Bronchial epithelial cell (primary cell): ENCODE measurements at places on chromosomes 5 and 9.

DNA sequence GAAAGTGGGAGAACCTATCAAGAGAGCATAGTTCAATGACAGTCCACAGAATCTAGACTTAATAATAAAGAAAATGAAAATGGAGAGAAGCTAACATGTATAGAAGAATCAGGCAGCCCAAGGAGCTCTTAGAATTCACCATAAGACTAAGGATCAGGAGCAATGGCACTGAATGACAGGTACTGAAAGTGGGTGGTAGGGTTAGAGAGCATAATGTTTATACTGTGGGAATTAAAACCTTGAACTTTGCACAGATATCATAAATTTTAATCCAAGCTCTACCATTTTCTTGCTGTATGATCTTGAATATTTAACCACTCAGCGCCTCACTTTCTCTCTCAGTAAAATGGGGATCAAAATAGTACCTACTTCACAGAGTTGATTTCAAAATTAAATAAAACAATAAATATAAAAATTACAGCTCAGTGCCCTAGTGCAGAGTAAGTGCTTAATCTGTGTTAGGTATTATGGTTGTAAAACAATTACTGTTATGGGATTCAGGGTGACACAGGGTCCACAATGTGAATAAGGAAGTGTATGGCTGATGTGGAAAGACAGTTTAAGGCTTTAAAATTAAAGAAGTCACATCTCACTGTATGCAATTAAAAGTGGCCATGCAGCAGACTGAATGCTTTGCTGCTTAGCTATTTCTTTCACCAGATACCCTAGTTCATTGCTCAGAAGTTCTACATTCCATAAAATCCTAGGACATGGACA lies 319.8 kb downstream of the HINT1 start:
- DNase-seq = no peak

GRCh38 chr5:171705036-171705435 lies 80.6 kb upstream of the SMIM23 start:
- DNase-seq = no peak

GRCh38 chr9:18480662-18481093 lies 6.7 kb downstream of the ADAMTSL1 start:
- no peak for DNase-seq

- DNase-seq = no peak
These were observed 17.1 kb downstream of the DAP start for GRCh38 chr5:10743951-10744350.

DNA sequence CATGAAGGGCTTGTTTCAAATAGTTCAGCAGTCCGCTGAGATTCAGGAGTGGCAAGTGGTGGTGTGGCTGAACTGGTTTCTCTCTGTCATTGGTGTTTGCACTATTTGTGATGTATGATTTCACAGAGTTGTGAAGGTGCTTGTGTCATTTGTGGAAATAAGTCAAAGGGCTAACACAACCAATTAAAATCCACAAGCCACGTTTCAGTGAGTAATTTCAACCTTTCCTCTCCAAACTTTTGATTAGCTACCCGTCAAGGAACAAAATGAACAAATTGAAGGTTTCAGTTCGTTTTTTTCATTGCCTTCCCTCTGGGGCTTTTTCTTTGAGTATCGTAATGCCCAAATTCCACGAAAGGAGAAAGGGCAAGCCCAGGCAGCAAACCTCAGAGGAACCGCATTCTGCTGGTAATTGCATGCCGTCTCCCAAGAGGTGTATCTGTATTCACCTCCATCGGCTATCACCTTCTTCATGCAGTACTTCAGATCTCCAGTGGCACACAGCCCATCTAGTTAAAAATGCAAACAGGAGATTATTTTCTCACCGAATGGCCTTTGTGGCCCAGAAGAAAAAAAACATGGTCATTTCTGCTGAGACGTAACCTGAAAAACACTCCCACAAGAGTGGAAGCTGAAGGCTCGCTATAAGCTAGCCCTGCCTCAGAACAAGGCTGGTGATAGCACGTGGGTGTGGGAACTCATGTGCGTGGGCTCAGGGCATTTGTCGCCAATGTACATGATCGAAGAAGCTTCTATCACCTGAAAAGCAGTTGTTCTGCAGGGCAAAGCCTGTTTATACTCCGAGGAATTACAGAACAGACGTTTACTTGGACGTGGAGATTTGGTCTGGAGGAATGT lies 197.1 kb downstream of the NR3C1 start:
- peak; percentile 88 for DNase-seq

GRCh38 chr9:27367175-27367798 lies 70.3 kb upstream of the EQTN start:
- DNase-seq = no peak

- DNase-seq = no peak
These were observed 93.8 kb upstream of the EPB41L4A start for GRCh38 chr5:112512901-112513300.

- peak; percentile 89 for DNase-seq
These were observed 1172.9 kb downstream of the CDH12 start for GRCh38 chr5:21680196-21680595.

DNA sequence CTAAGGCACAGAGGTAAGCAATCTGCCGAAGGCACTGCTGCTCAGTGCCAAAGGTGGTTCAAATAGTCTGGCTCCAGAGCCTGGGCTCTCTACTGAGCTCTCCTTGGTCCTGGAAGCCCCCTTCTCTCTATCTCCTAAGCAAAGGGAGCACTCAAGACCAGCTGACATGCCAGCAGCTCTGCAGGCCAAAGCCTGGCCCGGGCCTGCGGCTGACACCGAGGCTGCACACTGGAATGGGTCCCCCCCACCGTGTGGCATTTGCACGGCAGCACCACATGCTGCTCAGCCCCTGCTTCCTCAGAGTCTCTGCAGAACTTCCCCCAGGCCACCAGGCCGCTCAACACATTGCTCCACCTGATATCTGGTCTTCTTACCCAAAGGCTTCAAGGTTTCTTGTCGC lies 57.8 kb upstream of the GOLPH3 start:
- no peak for DNase-seq

GRCh38 chr9:125527471-125528002 lies 179.5 kb downstream of the MAPKAP1 start:
- no peak for DNase-seq

- no peak for DNase-seq
These were observed 50.8 kb upstream of the SIMC1 start for GRCh38 chr5:176187276-176188062.
